NCI-H2081 (cell line): ENCODE measurements at places on chromosomes 7 and 10.

GRCh38 chr7:107746006-107746405 lies 2.1 kb downstream of the CBLL1 start:
- DNase-seq = no peak

- DNase-seq = peak; percentile 53
These were observed 170.3 kb downstream of the NEURL1 start for GRCh38 chr10:103663802-103664201.

- DNase-seq = no peak
These were observed 134.1 kb downstream of the ZNF438 start for GRCh38 chr10:30897547-30897946.

DNA sequence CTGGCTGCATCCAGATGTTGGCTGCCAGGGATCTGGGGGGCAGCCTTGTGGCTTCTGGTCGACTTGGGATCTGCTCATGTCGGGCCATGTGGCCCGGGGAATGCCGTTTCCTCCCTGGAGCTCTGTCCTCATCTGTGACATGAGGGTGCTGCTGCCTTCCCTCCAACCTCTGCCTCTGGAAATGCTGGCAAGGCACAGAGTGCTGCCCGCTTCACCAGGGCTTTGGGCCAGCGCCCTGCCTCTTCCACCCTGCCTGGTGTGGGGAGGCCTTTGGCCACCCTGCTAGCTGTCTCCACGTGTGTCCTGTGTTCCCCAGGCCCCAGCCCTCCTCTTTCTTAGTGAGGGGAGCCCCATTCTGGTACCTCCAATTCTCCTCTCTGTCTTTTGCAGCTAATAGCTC lies 5.8 kb upstream of the SMARCD3 start:
- no peak for DNase-seq

- no peak for DNase-seq
These were observed 52.2 kb downstream of the C10orf105 start for GRCh38 chr10:71667387-71667752.

DNA sequence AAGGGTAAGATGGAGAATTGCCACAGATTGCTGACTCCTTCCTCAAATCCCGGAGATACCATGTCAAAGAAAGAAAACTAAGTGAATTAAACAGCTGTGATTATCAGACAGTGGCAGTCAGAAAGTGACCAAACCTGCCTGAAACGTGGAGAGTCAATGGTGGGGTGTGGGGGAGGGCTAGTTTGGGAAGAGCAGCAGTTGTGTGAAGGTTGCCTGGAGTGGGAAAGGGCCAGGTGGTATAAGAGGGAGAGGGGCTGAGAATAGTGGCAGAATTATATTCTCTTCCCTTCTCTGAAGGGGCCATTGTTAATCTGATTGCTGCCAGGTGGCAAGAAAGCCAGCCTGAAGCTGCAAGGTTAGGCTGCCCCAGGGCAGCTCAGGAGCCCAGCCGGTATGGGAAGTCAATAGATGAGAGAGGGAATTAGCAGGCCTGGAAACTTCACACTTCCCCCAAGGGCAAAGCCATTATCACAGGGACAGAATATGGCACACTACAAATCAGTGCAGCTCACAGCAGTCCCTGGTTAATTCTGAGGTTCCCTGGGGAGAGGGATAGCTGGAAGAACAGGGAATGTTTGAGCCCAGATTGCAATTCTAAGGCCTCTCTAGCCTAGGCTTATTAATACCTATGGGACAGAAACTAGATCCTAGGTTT lies 83.9 kb upstream of the ITGB1 start:
- DNase-seq = peak; percentile 45

GRCh38 chr10:94490789-94491039 lies 54.9 kb upstream of the HELLS start:
- DNase-seq = no peak

GRCh38 chr7:140213684-140214074 lies 36.9 kb upstream of the KDM7A start:
- no peak for DNase-seq

GRCh38 chr7:49166441-49166840 lies 242.1 kb downstream of the CDC14C start:
- no peak for DNase-seq

DNA sequence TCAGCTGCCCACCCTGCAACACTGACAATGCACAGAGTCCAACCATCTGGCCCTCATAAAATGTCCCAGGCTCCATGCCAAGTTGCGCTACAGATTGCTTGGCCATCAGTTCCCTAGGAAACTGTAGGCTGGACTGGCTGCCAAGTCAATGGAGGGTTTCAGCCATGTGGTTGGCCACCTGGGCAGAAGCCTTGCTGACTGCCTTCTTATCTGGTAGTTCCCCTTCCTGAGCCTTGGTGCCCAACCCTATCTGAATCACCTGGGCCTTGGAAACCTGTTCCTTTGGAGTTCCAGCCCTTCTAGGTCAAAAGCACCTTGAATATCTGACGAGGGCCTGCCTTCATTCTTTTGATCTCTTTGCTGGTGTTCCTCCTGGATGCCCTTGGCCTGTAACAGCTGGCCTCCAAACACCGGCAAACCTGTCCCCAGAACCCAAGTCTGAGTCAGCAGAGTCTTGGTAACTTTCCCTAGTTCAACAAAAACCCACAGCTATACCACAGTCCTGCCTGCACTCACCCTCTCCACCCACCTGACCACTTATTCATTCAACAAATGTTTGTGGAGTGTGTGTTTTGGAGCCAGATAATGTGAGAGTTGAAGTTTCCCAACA lies 37.4 kb upstream of the KDM7A start:
- DNase-seq = peak; percentile 72

DNA sequence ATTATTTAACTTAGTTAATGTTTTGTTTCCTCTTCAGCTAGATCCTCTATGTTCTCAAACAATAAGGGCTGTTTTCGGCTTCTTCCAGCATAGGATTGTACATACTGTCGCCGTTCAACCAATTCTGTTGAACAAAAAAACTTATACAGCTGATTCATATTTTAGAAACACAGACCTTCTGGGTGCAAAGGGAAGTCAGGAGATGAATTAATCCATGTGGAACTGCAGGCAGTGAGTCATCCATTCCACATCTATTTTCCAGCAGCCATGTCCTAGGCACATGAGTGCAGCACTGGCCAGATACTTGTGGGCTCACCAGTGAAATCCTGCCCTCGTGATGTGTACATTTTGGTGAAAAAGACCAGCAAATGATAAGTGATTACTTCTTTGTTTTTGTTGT lies 163.2 kb downstream of the JAZF1 start:
- DNase-seq = no peak

- DNase-seq = no peak
These were observed 69.8 kb upstream of the GSDME start for GRCh38 chr7:24827027-24827426.

DNA sequence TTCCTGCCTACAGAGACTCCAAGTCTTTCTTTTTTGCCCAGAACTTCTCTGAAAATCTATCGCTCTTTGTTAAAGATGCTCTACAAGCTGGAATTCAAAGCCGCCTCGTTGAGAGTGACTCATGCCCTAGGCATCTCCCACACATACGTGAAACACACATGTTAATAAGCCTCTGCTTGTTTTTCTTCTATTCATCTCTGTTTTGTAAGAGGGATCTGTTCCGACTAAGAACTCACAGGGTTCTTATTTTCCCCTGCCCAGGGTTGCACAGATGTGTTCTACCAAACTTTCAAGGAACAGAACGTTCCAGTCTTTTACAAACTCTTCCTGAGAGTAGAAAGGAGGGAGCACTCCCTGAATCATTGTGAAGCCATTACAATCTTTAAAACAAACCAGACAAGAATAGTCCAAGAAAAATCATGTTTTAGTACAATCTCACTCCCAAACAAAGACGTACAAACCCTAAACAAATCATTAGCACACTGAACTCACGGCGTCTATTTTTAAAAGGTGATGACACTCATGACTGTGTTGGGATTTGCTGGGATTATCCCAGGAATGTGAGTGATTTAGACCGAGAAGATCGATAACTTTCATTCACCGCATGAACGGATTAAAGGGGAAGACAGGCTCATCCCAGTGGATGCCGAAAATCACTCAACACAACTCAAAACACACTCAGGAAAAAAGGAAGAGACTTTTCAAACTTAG lies 55.3 kb upstream of the INPP5A start:
- no peak for DNase-seq

GRCh38 chr7:110397927-110398660 lies 692.8 kb upstream of the LRRN3 start:
- DNase-seq = peak; percentile 27

GRCh38 chr7:9029681-9030530 lies 596.5 kb downstream of the NXPH1 start:
- no peak for DNase-seq

- no peak for DNase-seq
These were observed 80.3 kb upstream of the LYZL2 start for GRCh38 chr10:30709700-30710358.

DNA sequence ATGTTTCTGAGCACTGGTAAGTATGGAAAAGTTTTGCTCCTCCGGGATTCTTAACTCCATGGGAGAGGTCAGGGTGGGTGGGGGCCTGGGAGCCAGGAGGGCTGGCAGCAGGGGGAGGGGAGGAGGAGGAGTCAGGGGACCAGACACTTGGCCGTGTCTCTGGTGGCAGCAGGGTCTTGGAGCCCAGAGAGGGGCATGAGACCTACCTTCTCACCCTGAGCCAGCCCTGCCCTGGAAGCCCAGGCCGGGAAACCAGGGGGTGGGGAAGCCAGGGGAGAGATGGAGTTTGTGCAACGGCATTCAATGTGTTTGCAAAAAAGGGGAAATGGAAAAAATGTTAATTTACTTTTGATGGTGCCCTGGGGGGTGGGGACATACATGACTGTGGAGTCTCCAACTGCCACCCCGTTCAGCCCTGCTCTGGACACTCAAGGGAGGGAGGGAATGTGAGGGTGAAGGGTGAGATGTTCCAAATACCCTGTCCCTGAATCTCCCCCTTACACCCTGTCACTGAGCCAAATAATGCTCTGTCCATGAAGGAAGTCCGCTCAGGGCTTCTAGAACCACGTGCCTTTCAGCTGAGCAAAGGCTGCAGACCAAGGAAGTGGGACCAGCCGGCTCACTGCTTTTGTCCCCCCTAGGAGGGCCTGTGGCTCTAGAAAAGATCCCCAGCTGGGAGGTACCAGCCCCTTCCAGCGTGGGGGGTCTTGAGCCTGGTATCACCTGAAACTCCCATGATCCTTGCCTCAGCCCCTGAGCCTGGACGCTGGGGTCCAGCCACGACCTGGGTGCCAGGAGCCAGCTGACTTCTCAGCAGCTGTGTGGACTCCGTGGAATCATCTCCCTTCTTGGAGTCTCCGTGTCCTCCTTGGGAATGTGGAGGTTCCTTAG lies 48.3 kb downstream of the TMEM270 start:
- no peak for DNase-seq

- DNase-seq = no peak
These were observed 320.7 kb downstream of the CDC14C start for GRCh38 chr7:49245062-49245461.

GRCh38 chr7:12490107-12490688 lies 80.3 kb upstream of the SCIN start:
- DNase-seq = peak; percentile 61
